AG04450 (cell line): ENCODE measurements at places on chromosomes 12 and 14.

DNA sequence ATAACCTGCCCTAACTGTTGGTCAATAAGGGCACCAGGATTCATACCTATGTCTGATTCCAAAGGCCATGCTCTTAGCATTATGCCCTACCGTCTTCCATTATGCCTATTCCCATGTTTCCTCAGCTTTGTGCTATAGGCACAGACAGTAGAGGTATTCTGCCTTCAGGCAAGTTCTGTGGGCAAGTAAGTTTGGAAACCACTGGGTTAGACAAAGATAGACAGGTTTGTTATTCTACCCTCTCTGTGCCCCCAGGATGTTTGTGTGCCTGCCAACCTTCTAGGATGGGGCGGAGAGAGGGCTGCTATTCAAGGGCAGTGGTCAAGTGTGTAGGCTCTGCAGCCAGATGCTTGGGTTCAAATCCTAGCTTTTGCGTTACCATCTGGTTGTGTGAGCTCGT lies 4.6 kb downstream of the RAPGEF3 start:
- no peak for DNase-seq

- no peak for DNase-seq
Observed at GRCh38 chr14:60214415-60215126, 34.5 kb upstream of the PPM1A start.

DNA sequence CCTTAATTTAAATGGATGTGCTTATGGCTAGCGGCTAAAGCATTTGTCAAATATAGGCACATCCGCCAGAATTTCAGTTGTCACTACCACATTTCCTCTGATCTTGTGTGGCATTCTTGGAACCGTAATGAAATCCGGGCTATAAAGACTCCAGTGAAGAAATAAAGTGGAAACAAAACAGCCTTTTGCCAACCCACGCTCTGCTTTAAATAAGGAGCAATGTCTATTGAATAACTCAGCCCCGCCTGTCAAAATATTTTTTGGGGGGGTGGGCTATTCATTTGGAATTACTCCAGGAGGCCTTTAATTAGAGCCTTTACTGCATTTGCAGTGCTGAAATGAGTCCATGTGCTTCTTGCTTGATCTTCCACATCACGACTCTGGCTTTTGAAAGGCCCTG lies 179.6 kb upstream of the RPH3A start:
- no peak for DNase-seq

DNA sequence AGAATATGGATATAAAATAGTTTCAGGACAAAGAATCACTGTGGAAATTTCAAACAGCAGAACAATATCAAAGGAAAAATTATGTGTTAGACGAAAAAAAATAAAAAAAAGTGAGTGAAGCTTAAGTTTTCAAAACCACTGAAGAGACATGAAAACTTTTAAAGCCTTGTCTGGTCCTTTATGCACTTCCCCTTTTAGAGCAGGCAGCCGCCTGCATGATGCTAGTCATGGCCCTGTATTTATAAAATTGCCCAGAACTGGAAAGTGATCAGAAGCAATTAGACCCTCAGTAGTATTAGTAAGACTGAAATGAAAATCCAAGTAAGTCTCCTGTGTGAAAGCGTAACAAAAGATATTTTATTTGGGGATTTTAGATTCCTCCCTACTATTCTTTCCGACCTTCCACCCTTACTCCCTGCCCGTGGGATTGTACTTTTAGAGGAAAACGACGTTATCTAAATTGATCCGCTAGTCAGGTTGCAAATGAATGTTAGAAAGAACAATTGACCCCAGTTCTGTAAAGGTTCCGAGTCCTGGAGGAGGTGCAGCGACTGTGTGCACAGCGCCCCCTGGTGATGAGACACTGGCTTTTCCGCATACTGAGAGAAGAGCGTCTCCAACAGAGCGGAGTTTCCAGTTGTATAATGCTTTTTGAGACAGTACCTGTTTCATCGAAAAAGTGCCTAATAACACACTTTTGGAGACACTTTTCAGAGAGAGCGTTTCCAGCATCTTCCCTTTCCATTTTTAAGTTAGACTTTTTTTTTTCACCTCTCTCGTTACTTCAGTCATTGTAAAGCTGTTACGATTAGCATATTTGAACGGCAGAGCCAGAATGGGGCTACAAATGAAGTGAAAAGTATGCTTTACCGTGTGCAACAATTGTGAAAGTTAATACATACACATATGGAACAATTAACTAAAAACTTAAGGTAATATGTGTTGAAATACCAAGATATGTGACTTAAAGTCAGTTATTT lies 12.4 kb downstream of the MGST1 start:
- no peak for DNase-seq

GRCh38 chr14:52661314-52661713 lies 34.0 kb downstream of the ERO1A start:
- no peak for DNase-seq
